Fibroblast of skin of scalp (primary cell): ENCODE measurements at places on chromosomes 3 and 15.

- no peak for DNase-seq
These were observed 239.3 kb downstream of the IL5RA start for GRCh38 chr3:2870724-2871333.

DNA sequence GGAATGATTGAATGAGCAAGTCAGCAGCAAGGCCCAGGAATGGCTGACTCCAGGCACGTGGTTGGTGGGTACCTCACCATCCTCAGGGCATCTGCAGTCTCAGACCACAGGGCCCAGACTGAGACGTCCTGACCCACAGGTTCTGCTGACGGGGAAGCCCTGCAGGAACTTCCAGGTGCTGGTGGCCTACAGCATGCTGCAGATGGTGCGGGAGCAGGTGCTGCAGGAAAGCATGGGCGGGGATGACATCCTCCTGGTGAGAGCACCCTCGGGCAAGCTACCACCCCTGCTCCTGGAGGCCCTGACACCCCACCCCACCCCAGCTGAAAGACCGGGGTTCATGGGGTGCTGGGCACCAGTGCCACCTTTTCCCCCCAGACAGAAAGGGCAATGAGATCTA lies 14.1 kb downstream of the TBC1D21 start:
- no peak for DNase-seq

- peak; percentile 27 for DNase-seq
These were observed 21.2 kb downstream of the PXK start for GRCh38 chr3:58353722-58354553.

GRCh38 chr3:25775936-25776335 lies 7.3 kb downstream of the NGLY1 start:
- DNase-seq = no peak

- no peak for DNase-seq
These were observed 155.7 kb downstream of the KLF13 start for GRCh38 chr15:31482122-31482922.

DNA sequence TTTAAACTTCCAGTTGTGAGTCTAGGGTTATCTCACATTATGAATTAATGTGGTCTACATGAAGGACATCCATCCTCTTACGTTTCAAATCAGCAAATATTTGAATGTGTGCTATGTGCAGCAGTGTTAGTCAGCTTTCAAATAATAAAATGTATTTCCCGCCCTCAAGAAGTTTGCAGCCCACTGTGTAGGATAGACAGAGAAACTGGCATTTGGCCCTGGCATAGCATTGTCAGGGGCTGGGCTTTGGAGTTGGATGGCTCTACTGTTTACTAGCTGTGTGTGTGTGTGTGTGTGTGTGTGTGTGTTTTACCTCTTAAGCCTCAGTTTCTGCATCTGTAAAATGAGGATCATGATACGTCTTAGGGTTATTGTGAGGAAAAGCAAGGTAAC lies 400.5 kb upstream of the C2CD4B start:
- DNase-seq = no peak

GRCh38 chr15:79529157-79529785 lies 97.1 kb downstream of the MINAR1 start:
- no peak for DNase-seq

DNA sequence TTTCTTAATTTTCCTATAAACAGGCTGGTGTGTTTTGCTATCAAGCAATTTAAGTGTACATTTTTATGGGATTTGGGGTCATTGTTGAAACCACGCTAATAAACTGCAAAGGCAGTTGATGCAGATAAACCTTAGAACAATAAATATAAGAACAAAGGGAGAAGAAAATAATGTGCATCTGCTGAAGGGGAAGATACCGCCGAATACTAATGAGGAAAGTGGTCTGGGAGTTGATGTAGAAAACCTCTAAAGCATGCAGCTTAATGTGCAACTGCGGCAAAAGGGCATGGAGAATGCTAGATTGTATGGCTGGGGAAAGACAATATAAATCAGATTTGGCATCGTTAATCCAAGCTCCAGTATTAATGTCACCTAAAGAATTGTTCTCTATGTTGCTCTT lies 29.8 kb upstream of the CHL1 start:
- no peak for DNase-seq

DNA sequence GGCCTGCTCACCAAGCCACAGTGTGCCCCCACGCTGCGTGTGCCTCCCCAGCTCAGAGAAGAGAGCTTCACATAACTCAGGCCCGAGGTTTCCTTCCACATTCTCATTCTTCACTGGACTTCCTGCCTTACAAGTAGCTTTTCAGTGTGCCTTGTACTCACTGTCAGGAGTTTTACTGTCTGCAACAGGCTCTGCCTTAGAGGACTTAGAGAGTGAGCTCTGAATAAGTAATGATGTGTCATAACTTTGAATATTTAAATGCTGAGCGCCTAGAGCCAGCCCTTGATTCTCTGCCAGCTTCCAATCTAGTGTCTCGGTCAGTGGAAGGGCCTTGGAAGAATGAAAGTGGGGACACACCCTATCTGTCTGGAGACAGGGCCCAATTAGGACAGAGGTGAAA lies 41.8 kb downstream of the ITGB5 start:
- peak; percentile 95 for DNase-seq

GRCh38 chr3:43499256-43499655 lies 122.6 kb downstream of the ANO10 start:
- DNase-seq = no peak

DNA sequence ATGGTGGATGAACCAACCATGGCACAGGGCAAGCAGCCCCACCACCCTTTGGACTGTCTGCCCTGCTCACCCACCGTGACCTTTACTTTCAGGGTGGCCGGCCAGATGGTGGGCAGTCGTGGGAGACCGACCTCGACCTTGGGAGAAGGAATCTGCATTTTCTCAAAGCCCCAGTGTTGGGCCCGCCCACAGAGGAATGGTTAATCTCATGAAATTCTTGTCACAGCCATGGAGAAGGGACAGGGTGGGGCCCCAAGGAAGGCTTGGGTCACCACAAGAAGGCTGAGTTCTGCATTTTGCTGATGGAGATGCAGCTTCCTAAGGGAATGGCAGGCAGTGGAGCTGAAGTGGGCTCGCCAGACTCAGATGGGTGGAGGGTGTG lies 2.9 kb downstream of the PLXND1 start:
- no peak for DNase-seq

DNA sequence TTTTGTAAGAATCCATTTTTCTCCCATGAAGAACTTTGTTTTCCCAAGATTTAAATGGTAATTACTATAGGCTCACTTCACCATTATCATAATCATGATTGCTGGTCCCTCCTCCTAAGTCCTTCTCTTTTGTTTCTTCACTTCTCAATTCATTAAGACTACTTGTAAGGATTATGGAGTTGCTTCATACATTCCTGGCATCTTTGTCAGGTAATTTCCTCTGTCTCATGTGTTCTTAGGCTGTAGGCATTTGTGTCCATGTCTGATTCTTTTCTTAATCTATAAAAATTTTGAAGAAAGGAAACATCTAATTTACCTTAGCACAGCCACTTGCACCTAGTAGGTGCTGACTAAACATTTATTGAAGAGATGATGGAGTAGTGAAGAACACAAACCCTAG lies 79.9 kb upstream of the SATB1 start:
- DNase-seq = no peak

GRCh38 chr15:85009435-85009834 lies 27.8 kb downstream of the PDE8A start:
- no peak for DNase-seq

GRCh38 chr3:112338021-112338726 lies 5.2 kb downstream of the CD200 start:
- no peak for DNase-seq

DNA sequence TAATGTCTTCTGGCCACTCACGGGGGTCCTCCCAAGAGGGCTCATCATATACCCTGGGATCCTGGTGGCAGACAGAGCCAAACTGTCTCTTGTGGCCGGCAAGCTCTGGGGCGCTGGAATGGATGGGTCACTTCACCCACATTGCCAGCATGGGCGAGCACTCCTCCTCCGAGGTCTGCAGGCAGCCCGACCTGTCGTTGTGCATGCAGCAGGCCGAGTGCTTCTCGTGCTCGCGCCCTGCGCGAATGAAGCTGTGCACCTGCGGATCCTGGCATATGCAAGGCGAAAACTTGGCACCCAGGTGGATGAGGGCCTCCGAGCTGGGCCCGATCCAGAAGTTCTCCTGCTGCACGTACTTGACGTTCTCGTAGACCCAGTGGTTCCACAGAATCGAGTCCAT lies 33.6 kb upstream of the GRIP2 start:
- DNase-seq = no peak
